ENCODE measurements at places on chromosomes 5 and 9.

DNA sequence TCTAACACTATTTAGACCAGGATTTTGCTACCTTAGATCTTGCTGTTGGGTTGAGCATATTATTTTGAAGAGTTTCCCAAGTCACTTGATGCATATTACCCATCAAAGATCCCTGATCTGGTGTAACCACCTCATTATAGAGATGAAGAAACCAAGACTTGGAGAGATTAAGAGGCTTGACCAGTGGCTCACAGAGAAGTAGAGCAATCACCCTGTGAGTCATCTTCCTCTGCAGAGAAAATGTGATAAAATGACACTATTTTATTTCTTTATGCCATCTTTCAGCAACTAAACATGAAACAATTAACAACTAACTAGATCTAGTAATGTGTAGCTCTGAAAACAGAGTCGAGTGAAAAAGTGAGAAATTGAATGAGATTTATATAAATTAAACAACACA, 76.1 kb downstream of the KIF4B start:
- no peak for DNase-seq

GRCh38 chr9:114612272-114612923, 1.3 kb downstream of the TMEM268 start:
- no peak for DNase-seq

GRCh38 chr5:1185038-1185627, 16.3 kb upstream of the SLC6A19 start:
- DNase-seq = no peak

GRCh38 chr5:19044931-19045695, 942.9 kb downstream of the CDH18 start:
- DNase-seq = no peak

- DNase-seq = no peak
Observed at GRCh38 chr5:72644296-72644695, 137.1 kb upstream of the ZNF366 start.

DNA sequence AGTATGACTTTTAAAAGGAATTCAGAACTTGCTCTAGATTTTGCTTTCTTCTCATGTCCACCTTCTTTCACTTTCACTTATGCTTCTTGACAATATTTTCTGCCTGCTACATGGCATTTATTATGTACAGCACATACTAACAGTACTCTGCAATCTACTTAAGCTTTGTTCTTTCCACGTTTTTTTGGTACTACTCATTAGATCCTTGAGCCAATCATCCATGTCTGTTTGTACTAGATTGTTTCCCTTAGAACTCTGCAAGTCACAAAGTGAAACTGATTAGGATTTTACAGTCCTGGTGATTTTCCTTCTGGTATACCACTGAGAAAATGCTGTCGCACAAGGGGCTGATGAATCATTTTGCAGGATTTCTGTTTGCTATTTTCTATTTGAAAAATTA, 78.3 kb downstream of the PARP8 start:
- no peak for DNase-seq

All from caudate nucleus (tissue), 63 donors.